ENCODE measurements at places on chromosomes 11 and 22.

GRCh38 chr11:39165021-39165420 lies 2294.4 kb downstream of the LRRC4C start:
- DNase-seq, result no peak

DNA sequence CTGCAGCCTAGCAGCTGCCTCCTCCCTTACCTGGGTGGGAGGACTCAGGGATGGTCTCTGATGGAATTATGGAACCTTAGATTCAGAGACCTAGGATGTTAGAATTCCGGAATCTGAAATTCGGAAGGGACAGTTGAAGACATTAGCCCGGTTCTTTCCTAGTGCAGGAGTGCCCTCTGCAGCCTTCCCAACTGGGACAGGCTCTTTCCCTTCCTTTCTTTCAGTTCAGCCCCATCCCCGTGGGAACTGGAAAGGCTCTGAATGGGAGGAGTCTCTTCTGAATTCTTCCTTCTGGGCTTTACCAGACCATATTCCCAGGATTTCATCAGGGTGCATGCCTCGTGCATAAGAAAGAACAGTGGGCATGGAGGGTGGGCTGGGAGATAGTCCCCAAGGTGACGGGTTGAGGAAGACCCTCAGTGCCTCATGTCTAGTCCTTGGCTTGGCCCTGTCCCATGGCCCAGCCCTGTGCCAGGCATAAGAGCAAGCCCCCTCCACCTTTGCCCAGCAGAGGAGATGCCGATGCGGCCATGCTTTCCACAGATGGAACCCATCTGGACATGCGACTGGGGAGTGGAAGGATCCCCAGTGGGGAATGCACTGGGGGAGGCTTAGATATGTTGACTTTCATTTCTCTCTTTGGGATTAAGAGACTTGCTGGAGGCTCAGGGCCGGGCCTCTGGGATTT lies 14.4 kb downstream of the DNAJB13 start:
- no peak for DNase-seq

DNA sequence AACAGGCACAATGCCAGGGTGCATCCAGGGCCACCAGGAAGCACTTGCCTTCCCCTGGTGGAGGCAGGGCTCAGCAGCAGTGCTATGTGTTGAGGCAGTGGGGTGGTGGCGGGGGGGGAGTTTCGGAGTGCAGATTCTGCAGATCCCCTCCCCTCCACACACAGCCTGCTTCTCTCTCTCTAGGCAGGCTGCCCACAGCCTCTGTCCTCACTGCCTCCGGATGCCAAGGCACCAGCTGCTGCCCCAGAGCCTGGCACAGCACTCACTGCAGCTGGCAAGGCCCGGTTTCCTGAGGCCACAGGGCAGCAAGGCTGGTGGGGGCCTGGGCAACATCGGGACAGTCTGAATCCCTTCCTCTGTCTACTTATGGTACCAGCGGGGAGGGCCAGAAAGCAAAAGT lies 35.8 kb downstream of the NRXN2 start:
- DNase-seq, result no peak

DNA sequence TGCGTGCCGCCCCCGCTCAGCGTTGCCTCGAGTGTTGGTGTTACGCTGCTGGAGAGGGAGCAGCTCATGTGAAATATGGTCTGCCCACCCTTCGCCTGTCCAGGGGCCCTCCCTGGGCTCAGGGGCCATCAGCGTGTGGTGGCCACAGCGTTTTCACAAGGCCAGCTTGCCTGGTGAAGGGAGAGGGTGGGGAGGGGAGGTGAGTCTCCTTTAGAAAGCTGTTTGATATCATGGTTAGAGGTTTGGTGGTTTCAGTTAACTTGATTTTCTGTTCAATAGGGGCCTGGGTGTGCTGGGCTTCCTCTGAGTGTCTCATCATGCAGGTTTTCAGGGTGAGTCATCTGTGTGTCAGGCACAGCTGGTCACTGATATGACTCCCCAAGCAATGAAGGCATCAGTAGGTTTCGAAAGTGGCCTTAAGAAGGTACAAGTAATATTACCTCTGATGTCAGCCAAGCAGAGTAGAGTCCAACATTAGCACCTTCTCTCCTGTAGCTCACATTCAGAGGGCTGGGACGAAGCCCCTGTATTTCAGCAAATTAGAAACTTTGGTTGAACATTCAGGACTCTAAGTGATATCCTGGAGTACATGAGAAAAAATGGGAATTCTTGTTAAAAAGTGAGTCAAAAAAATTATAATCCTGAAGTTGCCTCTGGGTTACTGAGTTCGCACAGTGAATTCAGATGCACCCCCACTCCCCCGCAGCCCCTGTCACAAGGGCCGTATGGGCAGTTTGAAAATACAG lies 172.5 kb downstream of the TBC1D22A start:
- peak; percentile 55 for DNase-seq

DNA sequence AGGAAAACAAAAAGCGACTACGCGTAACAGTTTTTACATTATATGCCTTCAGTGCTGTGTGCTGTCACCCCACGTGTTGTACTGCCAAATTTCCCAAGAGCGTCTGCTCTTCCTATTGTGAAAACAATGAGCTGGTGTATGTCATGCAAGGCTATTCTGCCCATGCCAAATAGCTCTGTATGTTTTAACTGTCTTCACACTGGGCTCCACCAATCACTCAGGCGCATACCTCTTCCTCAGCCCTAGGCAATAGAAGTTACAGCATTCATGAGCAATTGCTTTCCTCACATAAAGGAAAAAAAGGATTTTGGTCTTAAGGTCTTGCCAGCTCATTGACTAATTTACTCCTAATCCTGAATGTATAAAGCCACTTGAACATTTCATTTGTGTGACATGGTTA lies 606.8 kb downstream of the NTM start:
- DNase-seq, result no peak

- no peak for DNase-seq
Measured at GRCh38 chr11:116376054-116376453, 396.7 kb downstream of the BUD13 start.

DNA sequence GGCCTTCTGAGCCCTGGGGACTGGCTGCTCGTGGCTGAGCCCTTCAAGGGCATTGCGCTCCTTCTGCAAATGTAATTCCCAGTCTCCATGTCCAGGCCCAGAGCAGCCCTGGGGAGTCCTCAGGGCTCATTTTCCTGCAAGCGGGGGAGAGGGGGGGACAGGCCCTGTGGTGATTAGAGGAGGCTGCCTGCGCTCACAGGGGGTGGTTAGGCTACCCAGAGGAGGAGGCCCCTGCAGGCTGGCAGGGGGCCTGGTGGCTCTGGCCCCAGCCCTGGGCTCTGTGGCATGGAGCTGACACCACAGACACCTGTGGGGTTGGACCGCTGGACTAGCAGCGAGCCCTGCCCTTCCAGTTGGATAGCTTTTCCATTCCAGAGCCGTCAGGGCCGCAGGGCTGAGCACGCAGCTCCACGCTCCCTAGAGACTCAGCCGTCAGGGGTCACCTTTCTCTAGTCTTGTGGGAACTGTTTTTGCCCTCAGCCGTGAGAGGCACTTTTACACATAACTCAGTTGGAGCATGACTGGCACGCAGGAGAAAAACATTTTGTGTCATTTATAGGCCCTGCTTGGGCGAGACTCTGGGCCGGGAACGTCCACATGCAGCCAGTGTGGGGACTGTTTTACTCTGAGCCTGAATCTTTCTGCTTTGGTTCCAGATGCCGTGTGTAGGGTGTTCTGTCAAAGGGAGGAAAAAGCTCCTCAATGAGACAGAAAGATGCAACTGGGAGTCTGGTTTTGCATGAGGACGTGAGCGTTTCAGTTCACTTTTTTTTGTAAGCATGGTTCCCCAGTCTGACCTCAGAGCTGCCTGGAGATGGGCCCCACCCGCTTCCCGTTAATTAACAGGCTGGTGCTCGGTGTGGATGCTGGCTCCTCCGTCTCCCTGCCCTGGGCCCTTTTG lies 58.1 kb downstream of the LRP5 start:
- no peak for DNase-seq

DNA sequence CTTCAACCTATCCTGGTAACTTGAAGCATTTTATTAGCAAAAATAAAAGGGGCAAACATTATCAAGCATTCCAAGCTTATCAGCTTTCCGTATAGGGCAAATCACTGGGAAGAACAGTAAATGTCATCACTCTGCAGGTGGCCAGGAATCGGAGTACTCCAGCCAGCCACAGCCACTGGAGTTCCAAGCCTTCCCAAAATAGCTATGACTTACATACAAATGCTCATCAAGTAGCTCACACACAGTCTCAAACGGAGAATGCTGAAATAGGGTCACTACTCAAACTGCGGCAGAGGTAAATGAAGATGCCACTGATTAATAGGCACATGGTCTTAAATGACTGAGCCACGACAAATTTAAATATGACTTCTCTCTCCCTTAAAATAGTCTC lies 2.1 kb downstream of the USP28 start:
- DNase-seq, result no peak

DNA sequence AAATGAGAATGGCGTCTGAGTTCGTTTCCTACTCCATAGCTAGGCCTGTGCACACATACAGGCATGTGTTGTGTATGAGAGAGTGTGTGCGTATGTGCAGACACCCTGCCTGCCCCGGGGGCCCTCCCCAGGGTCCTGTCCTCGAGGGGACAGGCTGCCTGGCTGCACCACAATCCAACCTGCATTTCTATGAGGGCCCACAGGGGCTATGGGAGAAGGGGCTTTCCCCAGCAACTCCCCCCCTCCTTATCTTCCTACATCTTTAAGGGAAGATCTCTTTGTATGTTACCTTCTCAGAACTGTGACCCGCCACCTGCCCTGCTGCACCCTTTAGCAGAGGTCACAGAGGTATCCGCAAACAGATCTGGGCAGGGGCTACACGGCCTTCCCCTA lies 14.9 kb downstream of the ADORA2A start:
- no peak for DNase-seq

- DNase-seq, result no peak
Measured at GRCh38 chr22:19887256-19887985, 32.7 kb upstream of the GNB1L start.

- DNase-seq, result no peak
Measured at GRCh38 chr11:92251980-92252379, 27.4 kb downstream of the FAT3 start.

GRCh38 chr11:122494221-122494620 lies 161.3 kb upstream of the UBASH3B start:
- no peak for DNase-seq

GRCh38 chr11:105357764-105358163 lies 218.2 kb upstream of the CARD18 start:
- no peak for DNase-seq

GRCh38 chr22:31238057-31238456 lies 26.0 kb downstream of the LIMK2 start:
- no peak for DNase-seq

DNA sequence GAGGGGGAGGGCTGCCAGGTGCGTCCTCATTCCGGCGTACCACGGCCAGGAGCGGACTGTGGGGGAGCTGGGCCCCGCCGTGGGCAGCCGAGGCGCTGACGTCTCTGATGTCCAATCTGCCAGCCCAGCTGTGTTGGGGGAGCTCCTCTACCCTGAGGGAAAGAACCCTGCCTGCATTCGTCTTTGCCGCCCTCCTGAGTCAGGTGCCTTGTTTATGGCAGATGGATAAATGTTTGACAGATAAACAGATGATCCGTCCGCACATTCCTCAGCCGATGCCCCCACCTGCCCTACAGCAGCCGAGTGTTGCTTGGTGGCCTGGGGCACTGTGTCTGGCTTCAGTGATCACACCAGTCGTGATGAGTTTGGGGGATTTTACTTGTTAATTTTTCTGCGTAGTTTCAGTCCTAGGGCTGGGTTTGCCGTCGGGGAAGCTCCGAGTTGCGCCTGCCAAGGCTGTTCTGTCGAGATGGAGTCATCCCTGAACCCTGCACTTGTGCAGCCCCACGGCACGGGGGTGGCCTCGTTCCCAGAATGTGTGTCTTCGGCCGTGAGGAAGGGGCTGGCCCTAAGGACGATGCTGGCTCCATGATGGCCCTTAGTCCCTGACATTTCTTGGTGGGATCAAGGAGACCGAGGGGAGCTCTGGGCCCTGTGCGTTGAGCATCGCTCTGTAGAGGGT lies 1083.9 kb downstream of the BRD1 start:
- DNase-seq, result no peak

GRCh38 chr22:22166941-22167713 lies 77.5 kb upstream of the VPREB1 start:
- no peak for DNase-seq

- no peak for DNase-seq
Measured at GRCh38 chr11:80495116-80495515, 1054.3 kb upstream of the TENM4 start.

DNA sequence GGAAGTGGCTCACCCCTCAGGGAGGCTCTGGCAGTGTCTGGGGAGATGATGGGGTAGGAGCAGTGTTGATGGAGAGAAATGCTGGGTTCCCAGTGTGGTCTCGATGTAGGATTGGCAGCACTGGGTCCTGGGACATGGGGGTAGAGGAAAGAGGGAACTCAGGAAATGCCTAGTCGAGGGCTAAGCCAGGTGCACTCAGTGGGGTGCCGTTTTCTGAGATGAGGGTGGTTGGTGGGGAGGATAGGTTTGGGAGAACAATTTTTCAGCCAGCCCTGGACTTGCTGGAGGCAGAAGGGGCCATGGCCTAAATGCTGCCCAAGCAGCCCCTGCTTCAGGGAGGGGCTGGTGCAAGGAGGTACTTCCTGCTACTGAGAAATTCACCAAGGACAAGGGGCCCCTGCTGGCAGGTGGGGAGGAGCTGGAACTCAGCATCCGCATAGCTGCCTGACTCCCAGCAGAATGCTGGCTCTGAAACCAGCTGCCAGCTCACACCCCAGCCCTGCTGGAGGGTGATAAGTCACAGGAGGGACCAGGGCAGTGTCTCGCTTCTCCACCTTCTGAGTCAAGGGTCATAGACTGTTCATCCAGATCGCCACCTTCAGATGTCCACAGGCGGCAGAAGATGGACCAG lies 6.0 kb downstream of the CCDC157 start:
- no peak for DNase-seq

DNA sequence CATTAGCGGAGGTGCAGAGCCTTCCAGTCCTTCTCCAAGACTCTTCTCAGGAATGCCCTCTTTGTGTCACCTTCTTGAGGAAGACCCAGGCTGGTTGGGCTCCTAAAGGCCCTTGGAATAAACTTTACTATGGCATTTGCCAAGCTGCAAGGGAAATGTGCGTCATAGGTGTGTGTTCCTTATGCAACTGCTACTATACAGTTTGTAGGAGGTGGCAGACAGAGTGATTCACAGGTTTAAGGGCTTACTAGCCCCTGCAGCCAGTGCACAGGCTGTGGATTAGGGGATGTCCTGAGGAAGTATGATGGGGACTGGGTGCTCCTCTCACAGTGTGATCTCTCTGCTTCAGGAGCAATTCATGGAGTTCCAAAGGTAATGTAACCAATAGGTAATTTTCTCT lies 74.6 kb downstream of the TENM4 start:
- DNase-seq, result no peak

- no peak for DNase-seq
Measured at GRCh38 chr22:24583221-24584165, 9.4 kb downstream of the LRRC75B start.
